ENCODE measurements at places on chromosomes 13 and 19. TPM values are rescaled to one million over a fixed set of nuclear protein-coding genes. Genes with fewer than 3 reads are reported as not detected.

CGB7 gene
- not detected for total RNA-seq

NDUFB7 gene
- total RNA-seq, result 175 TPM

KCNN4 gene
- 90.6 TPM for total RNA-seq

- no peak for DNase-seq
These were observed 50.9 kb downstream of the LNX2 start for GRCh38 chr13:27569405-27569804.

DNA sequence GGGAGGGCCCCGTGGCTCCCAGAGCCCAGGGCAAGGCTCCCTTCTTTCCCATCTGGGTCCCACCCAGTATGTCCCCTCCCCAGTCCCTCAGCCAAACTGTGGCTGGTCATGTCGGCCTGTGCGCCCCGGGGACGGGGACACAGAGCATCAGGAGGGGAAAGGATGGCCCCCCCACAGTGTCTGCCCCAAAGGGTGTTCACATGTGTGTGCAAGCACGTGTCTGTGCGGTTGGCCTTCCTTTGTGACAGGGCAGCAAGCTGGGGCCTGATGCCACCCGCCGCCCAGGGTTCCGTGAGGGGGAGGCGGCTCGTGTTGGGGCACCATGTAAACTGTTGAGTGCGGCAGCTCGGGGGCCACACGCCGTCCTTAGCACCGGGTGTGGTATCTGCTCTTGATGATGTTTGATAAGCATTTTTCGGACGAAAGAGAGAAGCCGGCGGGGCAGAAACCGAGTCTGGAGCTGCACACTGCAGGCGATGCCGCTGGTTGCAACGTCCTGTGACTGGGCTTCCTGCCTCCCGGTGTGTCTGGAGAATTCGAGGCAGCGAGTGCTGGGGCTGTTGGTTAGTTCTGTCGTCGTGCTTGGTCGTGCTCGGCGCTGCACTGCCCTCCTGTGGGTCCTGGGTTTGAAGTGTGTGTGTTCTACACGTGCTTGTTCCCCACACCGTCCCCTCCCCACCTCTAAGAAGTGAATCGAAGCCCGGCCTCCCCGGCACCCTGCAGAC, 18.4 kb downstream of the GNA11 start:
- DNase-seq, result no peak

DNA sequence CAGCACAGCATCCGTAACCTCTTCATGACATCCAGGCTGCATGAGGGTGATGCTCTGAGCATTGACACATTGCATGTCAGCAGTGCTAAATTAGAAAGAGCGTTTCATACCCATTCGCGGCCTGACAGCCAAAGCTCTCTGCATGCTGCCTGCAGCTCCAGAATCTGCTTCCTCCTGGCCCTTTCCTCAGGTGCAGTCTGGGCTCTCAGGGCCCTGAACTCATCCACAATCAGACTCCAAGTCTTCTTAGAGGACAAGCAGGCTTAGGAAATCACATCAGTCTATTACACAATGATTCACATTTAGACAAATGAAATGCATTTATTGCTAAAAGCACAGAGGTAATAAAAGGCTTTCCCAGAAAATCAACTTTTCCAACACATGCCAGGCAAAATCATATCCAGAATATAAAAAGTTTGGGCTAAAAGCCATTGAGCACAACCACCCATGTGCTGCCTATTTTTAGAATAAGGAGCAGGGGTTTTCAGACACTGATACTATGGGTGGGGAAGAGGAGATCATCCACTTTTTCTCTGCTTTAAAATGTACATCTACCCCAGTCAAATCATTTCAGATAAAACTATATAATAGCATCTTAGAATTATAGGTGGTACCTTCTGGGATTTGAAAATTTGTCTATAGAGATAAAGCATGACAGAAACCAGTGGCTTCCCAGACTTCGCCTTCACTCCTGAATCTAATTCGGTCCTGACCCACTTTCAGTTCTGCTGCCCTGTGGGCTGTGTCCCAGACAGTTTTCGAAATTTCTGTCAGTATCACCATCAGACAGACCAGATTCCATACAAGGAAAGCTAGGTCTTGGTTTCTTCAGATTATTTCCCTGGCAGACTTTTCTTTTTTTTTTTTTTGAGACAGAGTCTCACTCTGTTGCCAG, 109.3 kb downstream of the COL4A2 start:
- DNase-seq, result no peak

DNA sequence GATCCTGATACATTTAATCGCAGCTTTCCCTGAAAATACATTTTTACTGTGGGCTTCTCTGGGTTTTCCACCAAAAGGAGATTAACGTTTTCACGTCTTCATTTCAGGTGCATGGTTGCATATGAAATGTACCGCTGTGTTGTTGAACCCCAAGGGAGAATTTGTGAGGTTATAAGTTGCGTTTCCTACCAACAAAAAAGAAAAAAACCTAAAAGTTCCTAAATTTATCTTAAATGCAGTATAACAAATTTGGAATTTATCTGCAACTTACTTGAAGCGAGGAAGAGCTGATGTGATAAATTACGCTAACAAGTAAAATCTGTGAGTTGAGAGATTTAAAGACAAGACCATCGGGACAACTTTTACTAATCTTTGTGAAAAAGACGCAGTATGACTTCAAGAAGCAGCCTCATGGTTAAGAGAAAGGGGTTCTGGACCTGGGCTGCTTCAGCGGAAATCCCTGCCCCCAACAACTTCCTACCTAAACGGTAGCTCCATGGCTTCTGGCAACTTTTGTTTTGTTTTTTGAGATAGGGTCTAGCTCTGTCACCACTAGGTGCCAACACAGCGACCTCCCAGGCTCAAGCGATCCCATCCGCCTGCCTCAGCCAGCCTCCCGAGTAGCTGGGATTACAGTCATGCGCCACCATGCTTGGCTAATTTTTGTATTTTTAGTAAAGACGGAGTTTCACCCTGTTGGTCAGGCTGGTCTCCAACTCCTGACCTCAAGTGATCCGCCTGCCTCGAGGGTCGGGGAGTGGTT, 958 bp upstream of the OBI1 start:
- peak; percentile 7 for DNase-seq

DNA sequence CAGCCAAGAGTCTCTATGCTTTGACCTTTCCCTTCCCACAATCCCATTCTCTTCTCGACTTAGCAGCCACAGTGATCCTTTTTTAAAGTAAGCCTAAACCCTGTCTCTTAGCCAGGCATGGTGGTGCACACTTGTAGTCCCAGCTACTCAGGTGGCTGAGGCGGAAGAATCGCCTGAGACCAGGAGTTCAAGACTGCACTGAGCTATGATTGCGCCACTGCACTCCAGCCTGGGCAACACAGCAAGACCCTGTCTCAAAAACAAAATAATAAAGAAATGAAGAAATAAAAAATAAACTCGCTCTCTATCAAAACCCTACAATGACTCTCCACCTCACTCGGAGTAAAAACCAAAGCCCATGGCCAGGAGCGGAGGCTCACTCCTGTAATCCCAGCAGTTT, 14.7 kb downstream of the TEX101 start:
- no peak for DNase-seq

DNA sequence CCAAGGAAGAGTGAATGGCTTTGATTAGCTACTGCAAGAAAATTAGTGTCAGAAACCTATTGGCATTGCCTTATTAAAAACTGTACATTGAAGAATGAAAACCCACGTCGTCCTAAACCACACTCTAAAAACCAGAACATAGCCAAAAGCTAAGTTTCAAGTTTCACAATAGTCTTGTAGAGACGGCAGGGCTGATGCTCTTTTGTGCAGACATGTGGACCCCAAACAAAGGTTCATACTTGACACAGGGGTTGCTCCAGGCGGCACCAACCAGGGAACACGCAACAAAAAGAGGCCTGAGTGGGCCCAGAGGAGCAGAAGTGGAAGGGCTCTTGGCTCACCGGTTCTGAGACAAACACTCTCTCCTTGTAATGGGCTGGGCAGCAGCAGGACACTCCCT, 28.6 kb upstream of the MIR17HG start:
- DNase-seq, result no peak

GRCh38 chr13:72195044-72195704, 328.2 kb upstream of the DACH1 start:
- no peak for DNase-seq

GRCh38 chr19:13315495-13315894, 165.3 kb downstream of the IER2 start:
- no peak for DNase-seq

GRCh38 chr13:39536906-39537305, 66.1 kb downstream of the LHFPL6 start:
- DNase-seq, result no peak

GRCh38 chr19:17993076-17993813, 14.7 kb upstream of the ARRDC2 start:
- DNase-seq, result no peak

GRCh38 chr13:95386370-95386769, 85.1 kb upstream of the ABCC4 start:
- DNase-seq, result no peak

GRCh38 chr13:31982124-31982523, 49.5 kb upstream of the FRY start:
- no peak for DNase-seq

DNA sequence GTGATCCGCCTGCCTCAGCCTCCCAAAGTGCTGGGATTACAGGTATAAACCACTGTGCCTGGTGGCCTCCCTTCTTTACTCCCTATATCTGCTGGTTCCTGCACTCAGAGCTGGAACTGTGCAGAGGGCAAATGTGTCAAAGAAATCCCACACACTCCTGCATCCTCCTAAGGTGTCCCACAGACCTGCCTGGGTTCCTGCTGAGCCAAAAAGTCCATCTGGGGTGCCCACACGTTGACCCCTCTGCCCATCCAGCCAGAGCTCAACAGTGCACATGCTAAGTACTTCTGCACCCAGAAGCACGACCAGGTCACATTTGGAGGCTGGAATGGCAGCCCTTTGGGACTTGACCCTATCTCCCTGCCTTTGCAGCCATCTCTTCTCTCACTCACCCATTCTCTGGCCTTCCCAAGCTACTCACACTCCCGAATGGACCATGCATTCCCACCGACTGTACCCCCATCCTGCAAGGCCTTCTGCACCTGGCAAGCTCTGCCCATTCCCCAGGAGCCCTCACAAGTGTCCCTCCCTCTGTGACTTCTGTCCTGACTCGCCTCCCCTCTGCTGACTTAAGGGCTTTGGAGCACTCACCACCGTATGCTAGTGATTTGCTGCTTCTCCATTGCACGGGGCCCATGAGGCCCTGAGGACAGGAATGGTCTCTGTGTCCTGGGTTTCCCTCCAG, 152.1 kb downstream of the KCTD15 start:
- DNase-seq, result no peak

GRCh38 chr19:19642506-19643157, 825 bp downstream of the GMIP start:
- peak; percentile 47 for DNase-seq

GRCh38 chr19:29571181-29571580, 34.9 kb upstream of the POP4 start:
- DNase-seq, result no peak

GRCh38 chr19:55289117-55289796, 5.5 kb downstream of the BRSK1 start:
- DNase-seq, result no peak
